Effector CD4-positive, alpha-beta T cell (primary cell): ENCODE measurements at places on chromosomes 12 and 14.

GRCh38 chr14:64721391-64721791, 17.2 kb downstream of the PLEKHG3 start:
- no peak for DNase-seq

- DNase-seq: no peak
Measured at GRCh38 chr12:59904874-59905521, 309.2 kb downstream of the SLC16A7 start.

GRCh38 chr14:33676135-33676566, 274.7 kb downstream of the EGLN3 start:
- no peak for DNase-seq

DNA sequence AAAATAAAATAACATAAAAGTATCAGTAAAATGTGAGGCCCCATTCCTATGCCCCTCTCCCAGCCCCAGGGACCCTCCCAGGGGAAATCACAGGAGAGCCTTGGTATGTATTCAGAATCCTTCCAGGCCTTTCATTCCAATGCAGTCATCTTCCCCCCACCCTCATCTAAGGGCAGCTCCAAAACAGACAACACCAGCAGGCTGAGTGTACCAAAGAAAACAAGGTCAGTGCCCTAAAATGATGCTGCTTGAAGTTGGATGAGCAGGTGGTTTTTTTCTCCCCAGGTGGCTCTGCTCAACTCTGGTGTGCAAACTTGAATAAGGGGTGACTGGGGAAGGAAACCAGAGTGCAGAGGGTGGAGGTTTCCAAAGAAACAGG, 56.2 kb downstream of the TSPAN9 start:
- no peak for DNase-seq

- no peak for DNase-seq
Measured at GRCh38 chr12:46524778-46525177, 152.2 kb upstream of the SLC38A2 start.

DNA sequence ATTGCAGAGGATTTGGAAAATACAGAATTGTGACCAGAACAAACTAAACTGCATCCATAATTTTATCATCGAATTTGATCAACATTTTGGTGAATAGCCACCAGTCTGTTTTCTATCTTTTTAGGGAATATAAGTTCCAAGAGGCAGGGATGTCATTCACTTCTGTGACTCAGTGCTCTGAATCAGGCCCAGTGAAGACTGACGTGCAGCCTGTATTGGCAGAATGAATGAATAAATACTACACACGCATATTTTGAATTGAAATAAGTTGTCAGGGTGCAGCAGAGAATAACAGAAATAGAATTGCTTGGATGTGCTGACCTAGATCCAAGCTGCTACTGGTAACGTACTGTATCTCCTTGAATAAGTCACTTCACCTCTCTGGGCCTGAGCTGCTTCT, 1.3 kb upstream of the EMP1 start:
- no peak for DNase-seq

DNA sequence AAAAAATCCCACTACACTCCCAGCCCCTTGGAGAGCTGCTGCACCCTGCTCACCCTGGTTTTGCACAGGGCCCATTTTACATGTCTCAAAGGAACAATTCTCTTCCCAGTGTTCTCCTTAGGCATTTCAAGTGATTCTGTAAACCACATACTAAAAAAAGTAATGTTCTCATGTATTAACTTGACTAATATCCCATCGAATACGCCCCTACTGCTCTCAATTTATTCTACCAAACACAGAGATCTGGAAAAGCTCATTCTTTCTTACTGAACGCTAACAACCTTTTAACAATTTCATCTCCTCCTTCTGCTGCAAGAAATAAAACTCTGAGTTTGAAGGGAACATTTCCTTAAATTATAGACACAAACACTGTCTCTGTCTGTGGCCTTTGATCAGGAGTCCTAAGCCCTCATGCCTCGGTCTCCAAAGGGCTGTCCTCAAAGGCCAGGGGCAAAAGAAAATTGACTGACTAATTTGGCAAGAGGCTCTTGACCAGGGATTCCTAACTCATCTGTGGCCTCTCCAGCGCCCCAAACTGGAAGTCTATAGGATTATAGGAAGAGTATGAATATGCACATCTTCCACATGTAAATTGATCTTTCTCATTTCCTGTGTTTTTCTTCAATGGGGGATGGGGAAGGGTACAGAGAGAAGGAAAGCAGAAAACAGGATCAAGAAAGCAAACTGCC, 17.1 kb upstream of the TSPAN11 start:
- DNase-seq: no peak

GRCh38 chr12:49039421-49040363, 20.9 kb downstream of the KMT2D start:
- no peak for DNase-seq

DNA sequence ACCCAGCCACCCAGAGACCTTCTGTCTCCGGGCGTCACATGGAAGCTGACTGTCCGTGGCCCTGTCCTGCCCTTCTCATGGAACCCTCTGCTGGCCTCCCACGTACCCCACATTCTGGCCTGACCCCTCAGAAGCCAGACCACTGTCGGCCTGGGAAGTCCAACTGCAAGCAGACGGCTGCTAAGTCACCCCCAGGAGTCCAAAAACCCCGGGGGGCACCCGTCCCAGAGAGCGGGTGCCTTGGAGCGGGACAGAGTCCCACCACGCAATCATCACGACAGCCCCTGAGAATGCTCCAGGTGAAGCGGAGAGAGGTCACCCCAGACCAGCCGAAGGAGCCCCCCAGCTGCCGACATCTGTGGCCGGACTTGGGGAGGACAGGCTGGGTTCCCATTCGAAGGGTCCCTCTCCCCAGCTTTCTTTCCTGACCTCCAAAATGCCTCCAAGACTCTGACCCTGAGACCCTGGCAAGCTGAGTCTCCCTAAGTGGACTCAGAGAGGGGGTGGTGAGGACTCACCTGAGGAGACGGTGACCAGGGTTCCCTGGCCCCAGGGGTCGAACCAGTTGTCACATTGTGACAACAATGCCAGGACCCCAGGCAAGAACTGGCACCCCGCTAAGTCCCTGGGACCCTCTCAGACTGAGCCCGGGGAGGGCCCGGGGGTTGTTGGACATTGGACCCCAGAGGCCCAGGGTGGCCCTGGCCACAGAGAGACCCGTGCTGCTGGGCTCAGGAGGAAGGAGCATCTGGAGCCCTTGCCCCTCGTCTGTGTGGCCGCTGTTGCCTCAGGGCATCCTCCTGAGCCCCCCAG, 337.1 kb downstream of the TMEM121 start:
- no peak for DNase-seq

DNA sequence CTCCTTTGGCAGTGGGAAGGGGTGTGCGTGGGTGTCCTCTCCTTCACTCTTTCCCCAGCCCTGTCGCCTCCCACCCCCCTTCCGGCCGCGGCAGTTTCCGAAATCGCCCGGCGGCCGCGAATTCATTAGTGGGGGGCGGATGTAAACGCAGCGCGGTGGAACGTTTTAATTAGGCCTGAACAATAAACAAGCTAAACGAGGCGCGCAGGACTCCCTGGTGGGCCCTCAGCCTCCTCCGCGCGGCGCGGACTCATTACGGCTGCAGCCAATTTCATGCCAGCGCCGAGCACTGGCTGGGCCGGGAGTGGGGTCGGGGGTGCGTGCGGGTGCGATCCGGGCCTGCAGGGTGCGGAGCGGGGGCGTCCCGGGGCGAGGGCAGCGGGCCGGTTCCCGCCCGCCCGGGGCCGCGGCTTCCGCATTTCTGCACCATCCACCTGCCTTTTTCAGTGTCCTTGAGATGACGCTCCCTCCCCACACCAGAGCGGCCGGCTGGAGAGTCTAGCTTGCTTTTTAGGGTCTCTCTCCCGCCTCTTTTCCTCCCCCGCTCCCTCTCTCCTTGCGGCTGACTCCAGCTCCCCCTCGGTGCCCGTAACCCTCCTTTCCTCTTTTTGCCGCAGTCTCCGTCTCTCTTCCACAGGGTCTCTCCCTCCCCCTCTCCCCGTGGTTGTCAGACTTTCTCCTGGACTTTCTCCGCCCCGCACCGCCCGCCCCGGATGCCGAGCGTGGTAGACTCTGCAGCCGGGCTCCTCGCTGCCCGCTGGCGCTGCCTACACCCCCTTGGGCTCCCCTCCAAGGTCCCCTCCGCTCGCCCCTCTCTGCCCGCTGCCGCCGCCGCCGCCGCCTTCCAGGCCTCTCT, at the start of gene CISTR:
CISTR (minus strand) TSS at position 644 of the 856 bp plus-strand sequence.
- no peak for DNase-seq

DNA sequence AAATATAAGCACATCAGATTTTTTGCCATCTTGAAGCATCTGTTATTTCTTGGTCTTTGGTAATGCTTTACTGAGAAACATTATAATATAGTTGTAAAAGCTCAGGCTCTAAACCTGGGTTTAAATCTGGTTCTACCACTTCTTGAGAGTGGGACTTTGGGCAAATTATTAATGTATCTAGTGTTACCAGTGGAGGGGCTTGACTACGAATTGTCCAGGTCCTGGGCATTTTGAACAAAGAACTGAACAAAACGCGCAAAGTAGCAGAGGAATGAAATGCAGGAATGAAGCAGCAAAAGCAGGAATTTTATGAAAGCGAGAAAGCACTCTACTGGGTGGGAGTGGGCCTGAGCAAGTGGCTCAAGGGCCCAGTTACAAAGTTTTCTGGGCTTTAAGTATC, 50.8 kb downstream of the CAND1 start:
- no peak for DNase-seq

DNA sequence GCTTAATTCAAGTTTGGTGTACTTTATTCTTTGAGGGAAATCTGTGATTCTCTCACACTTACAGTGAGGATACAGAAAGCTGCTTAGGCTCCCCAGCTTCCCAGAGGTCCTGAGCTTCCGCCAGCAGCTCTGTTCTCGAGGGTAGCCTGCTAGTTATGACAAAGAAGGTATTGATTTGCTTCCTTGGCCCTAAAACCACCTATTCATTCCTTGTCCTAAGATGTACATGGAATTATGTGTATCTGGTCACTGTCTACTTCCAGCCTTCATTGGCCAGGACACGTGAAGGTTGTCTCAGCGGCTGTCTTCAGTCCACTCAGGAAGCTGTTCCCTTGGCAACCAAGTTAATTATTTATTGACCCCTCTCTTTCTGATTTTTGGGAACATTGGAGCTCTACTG, 55.7 kb downstream of the GALNT8 start:
- no peak for DNase-seq

DNA sequence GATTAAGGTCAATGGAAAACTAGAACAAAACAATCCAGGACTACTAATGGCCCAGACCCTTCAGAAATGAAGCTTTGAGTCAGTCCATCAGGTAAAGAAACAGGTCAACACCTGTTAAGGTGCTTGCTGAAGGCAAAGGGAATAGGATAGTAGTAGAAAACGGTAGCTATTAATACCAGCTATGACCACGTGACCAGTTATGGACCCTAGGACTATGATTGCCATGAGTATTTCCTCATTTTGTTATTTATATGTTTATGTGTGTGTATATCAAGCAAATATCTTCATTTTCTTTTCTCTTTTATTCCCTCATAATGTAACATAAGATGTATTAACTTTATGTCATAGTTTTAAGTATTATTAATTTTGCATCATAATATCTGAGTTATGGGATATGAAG, 25.6 kb downstream of the FKBP11 start:
- no peak for DNase-seq

DNA sequence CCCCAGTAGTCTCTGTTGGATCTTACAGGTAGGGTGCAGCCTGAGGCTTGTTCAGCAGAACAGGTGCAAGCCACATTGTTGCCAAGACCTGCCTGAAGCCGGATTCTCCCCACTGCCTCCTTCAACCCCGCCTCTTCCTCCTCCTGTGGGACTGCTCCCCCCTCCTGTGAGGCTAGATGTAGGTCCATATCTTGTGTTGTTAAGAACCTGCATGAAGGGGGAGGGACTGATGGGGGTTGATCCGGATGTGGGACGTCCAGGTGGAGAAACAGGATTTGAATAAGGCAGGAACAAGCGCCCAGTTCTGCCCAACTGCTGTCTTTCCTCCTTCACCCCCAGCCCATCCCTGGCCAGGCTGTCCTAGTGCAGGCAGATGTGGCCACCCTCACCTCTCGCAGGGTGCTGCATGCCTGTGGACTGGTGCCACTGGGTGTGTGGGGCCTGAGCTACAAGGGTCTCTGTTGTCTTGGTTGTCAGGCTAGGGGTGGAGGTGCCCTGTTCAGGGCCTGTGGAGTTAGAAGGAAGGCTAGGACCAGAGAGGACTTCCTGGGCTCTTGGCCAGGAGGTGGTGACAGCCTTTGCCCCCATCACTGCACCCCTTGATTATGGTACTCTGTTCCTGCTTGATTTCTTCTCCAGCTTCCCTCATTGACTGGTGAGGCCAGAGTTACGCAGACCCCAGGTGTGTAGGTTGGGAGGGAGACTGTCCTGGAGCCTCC, 1.4 kb downstream of the NR4A1 start:
- no peak for DNase-seq

- DNase-seq: no peak
Measured at GRCh38 chr12:116133149-116133548, 144.3 kb downstream of the MED13L start.

GRCh38 chr12:125145196-125145595, 80.0 kb downstream of the AACS start:
- DNase-seq: no peak
